Fibroblast of mammary gland (primary cell): ENCODE measurements at places on chromosomes 13 and 19.

DNA sequence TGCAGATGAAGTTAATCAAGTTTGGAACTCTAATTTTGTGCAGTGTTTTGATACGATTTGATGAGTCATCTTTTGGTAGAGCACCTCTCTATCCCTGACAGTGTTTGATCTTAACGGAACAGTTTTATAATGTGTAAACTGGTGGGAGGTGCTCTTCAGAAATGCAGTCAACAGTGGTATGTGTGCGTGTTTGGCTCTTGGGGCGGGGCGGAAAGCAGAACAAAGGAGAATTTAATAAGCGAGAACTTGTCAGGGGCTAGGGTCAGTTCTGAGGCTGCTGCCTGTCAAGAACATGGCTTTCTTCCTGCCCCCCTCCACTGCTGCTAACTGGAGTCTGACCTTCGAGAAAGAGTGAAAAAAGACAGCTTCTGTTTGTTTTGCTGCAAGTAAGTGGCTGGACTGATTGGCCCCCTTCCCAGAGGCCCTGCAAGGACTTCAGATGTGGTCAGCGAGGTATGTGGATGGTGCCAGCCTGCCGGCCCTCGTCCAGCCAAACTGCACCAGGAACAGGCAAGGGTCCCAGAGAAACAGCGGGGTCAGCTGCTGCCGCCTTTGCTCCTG, 40.8 kb downstream of the BBC3 start:
- DNase-seq: peak; percentile 52

GRCh38 chr13:45943120-45943519, 91.6 kb upstream of the SIAH3 start:
- no peak for DNase-seq

DNA sequence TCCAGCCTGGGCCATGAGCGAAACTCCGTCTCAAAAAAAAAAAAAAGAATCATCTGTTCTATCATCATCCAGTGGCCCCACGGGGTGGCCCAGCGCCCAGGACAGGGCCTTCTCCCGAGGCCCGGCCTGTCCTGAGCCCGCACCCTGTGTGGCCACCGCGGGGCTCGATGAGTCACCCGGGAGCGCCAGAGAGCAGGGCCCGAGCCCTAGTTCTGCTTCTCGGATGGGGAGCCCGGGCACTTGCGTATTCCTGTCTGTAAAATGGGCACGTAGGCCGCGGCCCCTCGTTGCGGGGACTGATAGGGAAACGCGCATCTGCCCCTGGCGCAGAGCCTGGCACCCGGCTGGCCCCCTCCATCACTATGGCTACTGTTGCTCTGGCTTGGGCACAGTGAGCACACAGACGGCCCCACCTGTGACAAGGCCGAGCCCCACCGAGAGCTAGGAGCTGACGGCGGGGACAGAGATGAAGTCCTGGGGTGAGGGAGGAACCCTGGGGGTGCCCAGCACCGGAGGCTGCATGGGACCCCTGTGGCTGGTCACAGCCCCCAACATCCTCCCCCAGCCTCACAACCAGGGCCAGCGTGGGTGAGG, 21.3 kb upstream of the UQCR11 start:
- DNase-seq: peak; percentile 28

DNA sequence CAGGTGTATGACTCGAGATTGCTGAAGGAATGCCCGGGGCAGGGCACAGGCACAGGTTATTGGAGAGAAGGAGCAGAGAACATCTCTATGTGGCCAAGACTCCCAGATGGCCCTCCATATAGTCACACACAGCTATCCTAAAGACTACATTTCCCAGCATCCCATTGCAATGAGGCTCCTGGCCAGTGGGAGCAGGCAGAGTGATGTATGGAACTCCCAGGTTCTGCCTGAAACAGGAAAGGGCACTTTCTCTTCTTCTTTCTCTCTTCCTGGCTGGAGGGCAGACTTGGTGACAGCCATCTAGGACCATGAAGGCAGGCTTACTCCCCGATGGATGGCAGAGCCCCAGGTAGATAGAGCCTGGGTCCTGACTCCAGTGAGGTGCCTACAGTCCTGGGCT, 13.5 kb downstream of the PPP1R13L start:
- peak; percentile 29 for DNase-seq

DNA sequence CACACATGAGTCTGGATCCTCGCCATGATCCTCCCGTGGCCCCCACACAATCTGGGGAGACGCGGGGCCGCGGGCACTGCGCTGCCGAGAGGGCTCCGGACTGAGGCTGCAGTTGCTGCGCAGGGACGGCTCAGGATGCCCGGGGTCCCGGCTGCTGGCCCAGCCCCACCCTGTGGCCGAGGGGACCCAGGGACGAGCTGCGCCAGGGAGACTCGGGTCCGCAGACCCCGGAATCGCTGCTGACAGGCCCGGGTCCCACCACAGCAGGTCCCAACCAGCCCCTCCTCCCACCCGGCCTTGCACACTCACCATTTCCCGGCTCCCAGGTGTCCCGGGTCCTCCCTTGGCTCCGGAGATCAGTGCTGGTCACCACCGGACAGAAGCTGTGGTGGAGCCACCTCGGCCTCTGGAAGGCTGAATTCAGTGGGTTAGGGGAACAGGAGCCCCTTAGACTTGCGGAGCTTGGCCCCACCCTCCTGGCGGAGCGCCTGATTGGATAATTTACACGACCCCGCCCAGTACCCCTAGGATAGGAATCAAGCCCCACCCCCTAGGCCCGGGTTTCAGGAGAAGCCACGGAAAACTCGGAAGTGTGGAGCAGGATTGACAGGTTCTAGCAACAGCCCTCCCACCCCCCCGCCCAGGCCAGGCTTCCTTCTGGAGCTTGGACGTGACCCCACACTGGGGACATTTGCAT, 57.4 kb downstream of the ZNF44 start:
- DNase-seq: no peak
